ENCODE measurements at places on chromosomes 7 and 10.

DNA sequence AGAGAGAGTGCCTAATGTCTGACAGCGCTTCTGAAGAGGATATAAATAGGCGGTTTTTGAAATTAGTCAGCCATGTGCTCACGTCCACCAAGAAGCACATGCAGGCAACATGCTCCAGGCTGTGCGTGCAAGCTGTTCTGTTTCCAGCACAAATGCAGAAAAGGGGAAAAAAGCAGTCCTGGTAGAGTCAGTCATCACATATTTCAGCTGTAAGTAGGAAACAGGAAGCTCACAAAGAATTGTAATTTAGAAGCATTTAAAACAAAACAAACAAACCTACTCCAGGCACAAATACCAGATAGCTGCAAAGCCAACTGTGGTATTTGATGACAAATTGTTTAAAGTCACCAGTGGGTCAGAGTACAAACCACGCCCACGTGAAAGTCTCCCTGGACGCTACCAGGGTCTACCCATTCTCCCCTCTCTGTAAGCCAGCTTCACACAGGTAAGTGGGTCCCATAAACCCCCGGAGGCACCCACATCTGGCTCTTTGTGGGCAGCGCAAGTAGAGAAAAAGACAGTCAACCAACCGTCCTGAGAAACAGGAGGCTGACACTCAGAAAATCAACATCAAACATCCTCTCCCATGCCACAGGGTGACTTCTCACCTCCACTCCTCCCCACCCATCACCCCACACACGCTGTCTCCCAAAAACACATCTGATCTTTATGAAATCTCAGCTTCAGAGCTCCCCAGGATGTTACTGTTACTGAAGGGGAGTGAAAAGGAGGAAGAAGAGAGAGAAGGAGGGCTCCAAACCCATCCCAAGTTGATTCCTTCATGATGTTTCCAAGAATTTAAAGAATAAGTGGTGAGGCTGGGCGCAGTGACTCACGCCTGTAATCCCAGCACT is 186.4 kb downstream of the FAM107B start:
- DNase-seq = no peak

DNA sequence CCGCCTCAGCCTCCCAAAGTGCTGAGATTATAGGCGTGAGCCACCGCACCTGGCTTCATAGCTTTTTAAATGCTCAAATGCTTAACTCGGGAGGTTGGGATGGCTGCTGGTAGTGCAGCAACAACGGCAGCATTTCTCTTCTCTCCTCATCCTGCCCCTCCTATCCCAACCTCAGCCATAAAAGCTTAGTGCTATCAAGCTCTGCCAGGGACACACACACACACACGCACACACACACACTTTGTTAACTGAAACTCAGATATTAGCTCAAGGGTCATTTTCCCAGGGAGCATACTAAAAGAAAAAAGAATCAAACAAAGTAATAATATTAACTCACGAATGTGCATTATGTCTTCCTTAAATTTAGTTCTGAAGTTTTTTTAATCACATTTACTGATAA is 63.0 kb upstream of the HPS1 start:
- no peak for DNase-seq

- no peak for DNase-seq
Measured at GRCh38 chr10:57102236-57102635, 741.2 kb upstream of the ZWINT start.

- DNase-seq = no peak
Measured at GRCh38 chr10:100744987-100745881, at the start of gene PAX2. Gene PAX2, plus strand, starts transcription at chr10:100745582. Its CDS starts 679 bp downstream, at chr10:100746261.

DNA sequence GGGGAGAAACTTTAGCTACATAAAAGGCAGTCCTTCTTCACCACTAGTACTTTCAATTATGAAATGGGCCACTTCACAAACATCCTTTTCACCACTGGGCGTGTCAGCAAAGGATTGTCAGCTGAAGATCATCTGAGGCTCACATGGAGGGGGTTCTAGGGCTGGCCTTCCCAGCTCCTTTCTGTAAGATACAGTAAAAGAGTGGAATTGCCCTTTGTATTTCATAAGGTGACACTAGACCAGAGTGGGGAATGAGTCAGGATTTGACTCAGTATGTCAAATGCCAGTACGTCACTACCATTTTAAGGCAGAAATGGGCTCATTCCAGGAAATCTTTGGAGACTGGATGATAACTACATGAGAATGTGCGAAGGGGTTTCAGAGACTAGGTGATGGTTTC is 21.2 kb upstream of the BLOC1S2 start:
- DNase-seq = no peak

DNA sequence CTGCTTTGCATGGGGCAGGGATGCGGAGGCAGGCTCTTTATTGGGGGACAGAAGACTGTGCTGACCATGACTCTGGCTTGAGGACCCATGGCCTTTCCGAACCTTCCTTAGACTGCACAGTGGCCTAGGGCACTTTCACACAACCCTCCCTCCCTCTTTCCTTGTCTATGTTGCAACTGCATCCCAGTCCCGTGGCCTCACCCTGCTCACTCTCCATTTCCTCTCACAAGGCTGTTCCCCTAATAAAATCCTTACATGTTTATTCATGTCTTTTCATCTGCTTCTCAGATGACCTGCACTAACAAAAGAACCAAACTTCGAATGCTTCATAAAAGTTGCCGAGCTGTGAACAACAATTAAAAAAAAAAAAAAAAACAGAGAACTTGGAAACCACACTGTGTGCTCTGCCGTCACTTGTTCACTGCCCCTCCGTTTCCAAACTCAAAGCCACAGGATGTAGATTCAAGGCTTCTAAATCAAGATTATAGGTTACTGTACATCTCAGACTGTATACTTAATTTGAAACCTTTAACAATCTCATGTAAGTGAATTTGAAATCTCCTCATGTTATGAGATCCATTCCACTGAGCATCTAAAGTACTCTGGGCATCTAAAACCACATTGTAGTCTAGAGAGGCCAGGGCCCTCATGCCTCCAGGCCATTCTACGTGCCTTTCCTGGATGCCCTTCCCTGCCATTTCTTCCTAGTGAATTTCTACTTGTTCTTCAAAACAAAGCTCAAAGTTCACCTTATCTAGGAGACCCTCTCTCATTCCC is 265.9 kb downstream of the SNX13 start:
- no peak for DNase-seq

GRCh38 chr7:141663081-141663849 is 38.7 kb downstream of the DENND11 start:
- DNase-seq = no peak

DNA sequence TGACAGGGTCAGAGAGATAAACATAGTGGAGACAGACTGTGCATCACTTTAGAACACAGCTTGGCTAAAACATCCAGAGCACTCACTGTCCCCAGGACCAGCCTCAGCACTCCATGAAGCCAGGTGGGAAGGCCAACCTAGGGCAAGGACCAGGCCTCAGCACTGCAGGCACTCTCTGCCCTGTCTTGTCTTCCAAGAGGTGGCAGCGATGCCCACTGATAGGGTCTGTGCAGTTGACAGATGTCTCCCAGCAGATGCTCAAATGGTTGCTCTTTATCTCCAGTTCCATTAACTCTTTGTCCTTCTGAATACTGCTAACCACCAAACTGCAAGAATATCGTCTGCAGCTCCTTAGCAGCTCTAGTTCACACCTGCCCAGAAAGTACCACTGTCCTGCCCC is 9.1 kb downstream of the DDX56 start:
- no peak for DNase-seq

DNA sequence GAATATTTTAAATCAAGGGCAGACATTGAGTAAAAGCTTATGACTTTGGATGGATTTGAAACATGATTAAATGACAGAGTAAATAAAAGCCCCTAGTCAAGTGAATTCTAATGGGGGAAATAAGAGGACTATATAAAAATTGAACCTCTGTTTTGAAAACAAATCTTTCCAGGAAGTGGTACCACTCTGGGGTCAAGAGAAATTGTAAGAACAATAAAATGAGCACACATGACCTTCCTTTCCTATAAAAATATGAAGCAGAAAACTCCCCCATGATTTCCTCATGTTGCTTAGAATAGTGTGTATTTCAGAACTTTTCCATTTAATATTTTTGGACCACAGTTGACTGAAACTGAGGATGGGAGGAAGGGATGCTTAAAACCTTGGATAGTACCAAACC is 12.3 kb upstream of the CLDN12 start:
- no peak for DNase-seq

GRCh38 chr10:87887548-87888289 is 24.3 kb downstream of the PTEN start:
- no peak for DNase-seq

DNA sequence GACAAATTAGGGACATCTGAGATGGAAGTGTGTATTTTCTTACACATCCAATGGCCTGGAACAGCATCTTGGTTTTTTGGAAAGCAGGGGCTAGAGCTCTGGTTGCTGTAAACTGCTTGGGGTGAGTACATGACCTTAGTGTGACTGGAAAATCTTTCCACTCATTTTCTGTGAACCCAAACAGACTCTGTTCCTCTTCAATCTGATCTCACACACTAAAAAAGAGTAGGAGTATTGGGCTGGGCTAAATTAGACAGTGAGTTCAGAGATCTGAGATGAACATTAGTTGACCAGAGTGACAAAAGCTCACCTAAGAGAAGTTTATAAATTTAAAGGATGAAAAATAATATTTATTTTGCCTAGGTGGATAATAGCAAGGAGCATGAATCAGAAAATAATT is 59.2 kb downstream of the OR13A1 start:
- no peak for DNase-seq

GRCh38 chr7:30465811-30466180 is 12.8 kb downstream of the NOD1 start:
- no peak for DNase-seq

DNA sequence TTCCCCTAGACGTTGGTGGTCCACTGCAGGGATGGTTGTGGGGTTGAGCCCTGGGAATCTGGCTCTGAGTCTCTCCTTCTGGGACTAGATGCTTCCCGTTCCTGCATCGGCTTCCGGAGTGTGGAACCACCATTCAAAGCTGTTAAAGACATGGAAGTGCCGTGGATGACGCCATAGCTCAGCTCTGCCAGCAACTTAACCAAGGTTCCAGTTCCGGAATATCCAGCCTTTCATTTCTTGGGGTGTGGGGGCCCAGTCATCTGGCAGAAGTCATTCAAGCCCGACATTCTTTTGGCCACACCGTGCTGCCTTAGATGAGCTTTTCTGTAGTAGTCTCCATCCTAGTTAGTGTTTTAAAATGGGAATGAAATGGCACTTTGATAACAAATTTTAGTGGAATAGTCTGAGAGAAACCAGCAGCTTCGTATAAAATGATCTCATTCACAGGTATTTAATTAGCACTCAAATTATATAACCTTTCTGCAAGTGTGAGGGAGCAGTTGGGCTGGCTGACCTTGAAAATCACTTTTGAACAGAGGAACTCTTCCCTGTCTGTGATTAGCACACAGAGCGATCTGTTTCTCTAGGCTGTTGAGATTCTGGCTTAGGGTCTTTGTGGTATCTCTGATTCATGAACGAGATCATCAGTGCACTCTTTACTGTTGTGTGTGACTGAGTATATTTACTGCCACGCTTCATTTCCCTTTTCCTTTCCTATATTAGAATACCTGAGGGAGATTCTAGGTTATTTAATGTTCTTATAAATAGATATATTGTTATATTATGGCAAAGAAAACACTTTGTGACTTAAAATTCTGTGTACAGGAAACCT is 19.9 kb downstream of the LMTK2 start:
- no peak for DNase-seq

DNA sequence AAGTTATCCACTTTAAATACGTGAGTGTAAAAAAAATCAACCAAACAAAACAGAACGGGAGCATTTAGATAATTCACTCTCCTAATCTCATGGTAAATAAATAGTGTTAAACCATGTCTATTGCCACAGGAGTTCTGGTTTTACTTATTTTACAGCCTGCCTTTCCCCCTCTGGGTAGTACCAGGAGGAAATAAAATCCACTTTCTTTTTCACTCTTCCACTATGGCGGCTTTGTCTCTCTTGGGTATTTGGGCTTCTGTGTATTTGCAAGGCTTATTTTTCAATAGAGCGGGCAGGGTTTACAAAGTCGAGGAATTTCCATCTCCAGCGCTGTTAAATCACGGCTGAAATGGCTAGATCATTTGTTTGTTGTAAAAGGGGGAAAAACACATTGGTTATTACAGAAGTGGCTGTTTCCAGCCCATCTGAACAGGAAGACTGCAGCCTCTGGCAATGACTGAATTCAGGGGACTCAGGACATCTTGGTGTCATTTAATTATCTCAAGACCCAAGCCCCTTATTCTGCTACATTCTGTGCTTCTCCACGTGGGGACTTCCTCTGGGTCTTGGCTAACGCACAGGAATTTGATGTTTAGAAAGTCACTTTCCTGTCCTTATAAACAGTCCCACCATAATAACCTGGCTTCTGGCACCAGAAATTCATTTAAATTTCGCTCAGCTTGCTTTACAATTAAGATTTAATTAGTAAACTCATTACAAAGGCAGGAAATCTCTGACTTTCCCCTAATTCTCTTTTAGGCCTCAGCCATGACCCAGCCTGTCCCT is 323.9 kb downstream of the GATA3 start:
- DNase-seq = no peak

DNA sequence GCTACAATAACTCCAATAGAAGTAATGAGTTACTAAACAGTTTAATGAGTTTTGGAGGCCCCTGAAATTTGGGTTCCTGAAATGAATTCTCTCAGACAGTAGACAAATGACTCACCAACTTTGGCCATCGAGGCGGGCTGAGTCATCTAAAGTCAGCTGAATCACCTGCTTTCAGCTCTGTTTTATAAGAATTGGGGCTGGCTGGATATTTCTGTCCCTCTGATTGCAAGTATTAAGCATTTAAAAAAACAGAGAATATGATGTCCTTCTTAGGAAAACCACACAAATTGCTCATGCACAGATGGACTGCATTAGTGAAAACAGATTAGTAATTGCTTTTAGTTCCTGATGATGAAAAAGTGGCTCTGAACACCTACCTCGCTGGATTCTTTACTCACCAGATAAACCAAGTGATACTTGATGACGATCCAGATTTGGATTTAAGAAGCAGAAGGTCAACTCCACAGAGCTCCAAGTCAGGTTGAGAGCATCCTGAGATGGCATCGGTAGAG is 59.1 kb downstream of the ZNF365 start:
- no peak for DNase-seq

DNA sequence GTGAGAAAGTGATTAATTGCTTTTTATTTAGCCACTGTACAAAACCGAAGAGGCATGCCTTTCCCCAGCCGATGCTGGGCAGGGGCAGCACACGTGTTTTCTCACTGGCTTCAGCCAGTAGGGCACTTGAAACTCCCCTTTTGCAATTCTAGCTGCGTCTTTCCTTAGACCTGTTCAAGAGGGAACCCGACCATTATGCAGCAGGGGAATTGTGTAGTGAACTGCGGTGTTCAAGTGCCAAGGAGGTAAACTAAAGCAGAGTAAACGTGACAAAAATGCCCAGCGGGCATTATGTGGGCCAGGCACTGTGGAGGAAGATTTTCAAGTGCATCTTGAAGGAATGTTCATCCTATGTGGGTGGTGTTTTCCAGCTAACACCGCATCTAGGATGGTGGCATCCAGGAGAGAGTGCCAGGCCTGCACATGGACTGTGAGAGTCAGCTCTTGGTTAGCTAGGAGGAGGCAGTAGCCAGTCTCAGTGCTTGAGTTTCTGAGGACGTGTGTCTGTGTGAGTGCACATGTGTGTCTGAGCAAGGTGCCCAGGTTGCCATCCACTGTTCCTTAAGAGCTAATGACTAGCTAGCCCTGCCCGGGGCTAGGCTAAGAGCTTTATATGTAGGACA is 3.3 kb downstream of the WIPF3 start:
- DNase-seq = no peak

GRCh38 chr7:6256677-6257535 is 15.5 kb downstream of the CYTH3 start:
- DNase-seq = no peak

All from stimulated activated CD8-positive, alpha-beta memory T cell treated with anti-CD3 and anti-CD28 coated beads, Interleukin-4, amount 100 ng/mL, for 1 hour (primary cell).